ENCODE measurements at places on chromosomes 3 and 15.
A peak's percentile ranks its signal among the peaks of the same experiment; 100 is the strongest.

GRCh38 chr3:22013641-22014040 lies 262.6 kb upstream of the ZNF385D start:
- DNase-seq = no peak

- DNase-seq = no peak
Observed at GRCh38 chr15:88663141-88663621, 24.4 kb downstream of the ISG20 start.

DNA sequence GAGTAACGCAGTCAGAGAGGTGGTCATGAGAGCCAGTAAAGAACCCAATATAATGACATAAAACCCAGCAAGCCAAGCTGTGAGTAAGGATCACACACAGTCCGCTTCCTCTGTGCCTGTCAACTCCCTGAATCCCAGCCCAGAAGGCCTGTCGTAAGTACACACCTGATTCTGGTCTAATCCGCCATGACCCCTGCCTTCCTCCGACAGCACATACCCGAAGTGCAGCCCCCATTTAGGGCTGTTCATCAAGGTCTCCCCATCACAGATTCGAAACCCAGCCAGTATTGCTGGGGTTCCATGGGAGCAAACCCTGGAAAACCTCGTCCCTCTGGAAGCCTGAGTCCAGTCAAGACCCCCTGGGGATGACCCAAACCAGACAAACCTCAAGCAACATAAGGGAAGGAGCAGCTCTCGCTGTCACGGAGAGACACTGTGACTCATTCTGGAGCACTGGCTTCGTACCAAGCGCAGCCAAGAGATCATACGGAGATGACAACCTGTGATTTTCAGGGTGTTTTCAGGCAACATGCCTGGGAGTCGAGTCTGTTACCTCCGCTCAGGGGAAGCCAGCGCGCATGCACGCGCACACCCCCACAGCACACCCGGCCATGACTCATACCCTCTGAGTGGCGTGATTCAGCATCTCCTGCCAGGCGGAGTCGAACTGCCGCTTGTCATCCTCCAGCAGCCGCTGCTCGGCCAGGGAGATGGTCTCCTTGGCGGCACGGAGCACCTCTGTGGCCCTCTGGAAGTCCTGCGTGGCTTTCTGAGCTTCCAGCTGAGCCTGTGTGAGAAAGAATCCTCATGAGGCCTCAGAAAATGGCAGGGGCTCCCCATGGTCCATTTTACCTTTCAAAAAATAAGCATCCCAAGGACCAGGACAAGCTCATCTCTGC lies 63.0 kb downstream of the SH3BP5 start:
- DNase-seq = peak; percentile 93

GRCh38 chr3:60657972-60658371 lies 593.3 kb downstream of the FHIT start:
- no peak for DNase-seq

GRCh38 chr3:41363830-41364523 lies 164.7 kb downstream of the CTNNB1 start:
- DNase-seq = no peak

- no peak for DNase-seq
Observed at GRCh38 chr15:83206526-83207008, 1.1 kb downstream of the HDGFL3 start.

- DNase-seq = no peak
Observed at GRCh38 chr3:140007081-140007480, 72.1 kb downstream of the CLSTN2 start.

GRCh38 chr3:126927846-126928245 lies 55.1 kb upstream of the PLXNA1 start:
- DNase-seq = no peak

DNA sequence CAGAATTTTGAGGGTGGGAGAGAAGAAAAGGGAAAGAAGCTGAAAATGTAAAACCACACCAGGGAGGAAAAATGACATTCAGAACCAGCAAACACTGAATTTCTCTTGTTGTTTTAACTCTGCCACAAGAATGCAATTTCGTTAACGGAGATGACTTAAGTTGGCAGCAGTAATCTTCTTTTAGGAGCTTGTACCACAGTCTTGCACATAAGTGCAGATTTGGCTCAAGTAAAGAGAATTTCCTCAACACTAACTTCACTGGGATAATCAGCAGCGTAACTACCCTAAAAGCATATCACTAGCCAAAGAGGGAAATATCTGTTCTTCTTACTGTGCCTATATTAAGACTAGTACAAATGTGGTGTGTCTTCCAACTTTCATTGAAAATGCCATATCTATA lies 15.5 kb downstream of the GREM1 start:
- DNase-seq = no peak

DNA sequence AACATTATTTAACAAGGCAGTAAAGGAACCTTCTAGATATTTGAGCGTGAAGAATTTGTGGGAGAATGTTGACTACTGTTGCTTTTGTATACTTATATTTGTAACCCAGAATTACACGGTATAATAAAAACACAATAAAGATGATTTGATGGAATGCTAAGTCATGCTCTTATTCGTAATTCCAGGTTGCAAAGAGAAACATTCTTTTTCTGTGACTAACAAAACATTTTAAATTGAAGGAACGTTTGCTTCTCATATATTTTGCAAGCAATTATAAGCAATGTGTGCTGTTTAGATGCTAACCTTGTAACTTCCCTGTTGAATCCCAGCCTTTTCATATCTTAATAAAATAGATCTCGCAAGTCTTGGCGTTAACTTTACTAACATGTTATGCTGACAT lies 124.4 kb upstream of the CGNL1 start:
- DNase-seq = no peak

Data from stimulated activated CD4-positive, alpha-beta T cell treated with anti-CD3 and anti-CD28 coated beads, Interleukin-1b, Interleukin-23, amount 100 ng/mL, for 48 hours (primary cell).